ENCODE measurements at places on chromosomes 2 and 18. TPM values are rescaled to one million over a fixed set of nuclear protein-coding genes. Genes with fewer than 3 reads are reported as not detected.

TSPYL6 gene
- not detected for total RNA-seq

SPIRE1 gene
- 16.6 TPM for total RNA-seq

- no peak overlapping the region for H3K4me3 ChIP-seq
- H3K36me3 ChIP-seq, result no peaks in the 10 kb centered on the region
- H3K4me1 ChIP-seq, result no peaks in the 10 kb centered on the region
- DNase-seq, result no peak
These were observed 15.7 kb upstream of the C2orf69 start for GRCh38 chr2:199895406-199895805.

KLHL29 gene
- total RNA-seq, result 6.5 TPM

GRCh38 chr2:224069172-224069571 is 30.1 kb upstream of the SERPINE2 start:
- DNase-seq, result no peak
- no peaks in the 10 kb centered on the region for H3K4me1 ChIP-seq
- no peaks in the 10 kb centered on the region for H3K27me3 ChIP-seq
- H3K36me3 ChIP-seq, result no peaks in the 10 kb centered on the region

GRCh38 chr2:174888646-174889271 is 116.4 kb downstream of the CHN1 start:
- no peaks in the 10 kb centered on the region for H3K27me3 ChIP-seq
- no peak overlapping the region for H3K4me3 ChIP-seq
- peaks cover 34% of the 10 kb centered on the region for H3K4me1 ChIP-seq
- DNase-seq, result peak; percentile 37

SNRPD1 gene
- 35.7 TPM for total RNA-seq

ZNF385B gene
- total RNA-seq, result 1.5 TPM

MBP gene
- total RNA-seq, result 20.7 TPM

DNA sequence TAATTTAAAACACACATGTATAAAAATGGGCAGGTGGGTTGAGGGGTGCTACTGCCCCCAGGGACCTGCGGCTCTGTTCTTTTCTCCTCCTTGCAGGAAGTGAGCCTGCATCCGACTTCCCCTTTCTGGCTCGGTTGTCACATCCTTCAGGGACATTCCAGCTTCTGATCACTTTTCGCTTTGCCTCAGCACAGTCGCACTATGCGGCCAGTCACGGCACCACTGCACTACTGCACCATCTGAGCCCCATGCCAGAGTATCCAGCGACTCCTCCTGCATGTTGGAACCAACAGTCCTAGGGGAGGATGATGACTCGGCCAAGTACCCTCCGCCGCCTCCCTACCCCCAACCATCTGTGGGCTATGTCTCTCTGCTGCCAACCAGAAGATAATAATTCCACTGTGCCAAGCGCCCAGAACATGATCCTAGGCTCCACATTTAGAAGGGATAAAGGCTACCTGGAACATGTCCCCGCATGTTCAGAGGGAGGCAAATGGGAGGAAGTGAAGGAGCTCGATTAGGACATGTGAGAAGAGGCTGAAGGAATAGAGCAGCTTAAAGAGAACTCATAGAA is 17.6 kb downstream of the CDC42EP3 start:
- peak overlapping the region; percentile 36 for H3K4me3 ChIP-seq
- H3K27ac ChIP-seq, result peak overlapping the region; percentile 36
- peaks cover 61% of the 10 kb centered on the region for H3K4me1 ChIP-seq
- H3K27me3 ChIP-seq, result peaks cover 10% of the 10 kb centered on the region

DNA sequence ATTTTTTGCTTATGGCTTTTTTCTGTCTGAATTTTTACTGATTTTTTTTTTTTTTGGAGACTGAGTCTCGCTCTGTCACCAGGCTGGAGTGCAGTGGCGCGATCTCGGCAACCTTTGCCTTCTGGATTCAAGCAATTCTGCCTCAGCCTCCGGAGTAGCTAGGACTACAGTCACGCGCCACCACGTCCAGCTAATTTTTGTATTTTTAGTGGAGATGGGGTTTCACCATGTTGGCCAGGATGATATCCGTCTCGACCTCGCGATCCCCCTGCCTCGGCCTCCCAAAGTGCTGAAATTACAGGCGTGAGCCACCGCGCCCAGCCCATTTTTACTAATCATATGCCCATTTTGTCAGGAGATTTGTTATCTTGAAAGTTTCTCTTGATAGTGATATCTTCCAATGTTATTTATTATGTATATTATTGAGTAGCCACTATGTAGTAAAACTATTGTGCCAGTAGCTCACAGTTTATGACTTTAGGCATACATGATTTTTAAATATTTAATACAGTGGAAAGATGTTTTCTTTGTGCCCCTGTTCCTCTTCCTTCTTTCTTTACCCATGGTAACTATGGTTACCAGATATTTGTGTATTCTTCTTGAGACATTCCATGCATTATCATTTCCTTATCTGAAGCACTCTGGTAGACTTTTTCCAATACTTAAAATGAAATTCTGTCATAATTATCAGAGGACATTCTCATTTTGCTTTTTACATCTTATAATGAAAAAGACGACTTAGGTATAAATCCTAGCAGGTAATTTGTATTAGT is 2.1 kb downstream of the HAT1 start:
- peaks cover 11% of the 10 kb centered on the region for H3K36me3 ChIP-seq
- no peak overlapping the region for H3K27ac ChIP-seq
- peaks cover 6% of the 10 kb centered on the region for H3K4me1 ChIP-seq
- DNase-seq, result no peak
- no peaks in the 10 kb centered on the region for H3K27me3 ChIP-seq
- no peak overlapping the region for H3K4me3 ChIP-seq
